ENCODE measurements at places on chromosomes 5 and 9. TPM values are rescaled to one million over a fixed set of nuclear protein-coding genes. Genes with fewer than 3 reads are reported as not detected.

GRCh38 chr5:41858890-41859289 lies 11.3 kb downstream of the OXCT1 start:
- no peak for DNase-seq

DNA sequence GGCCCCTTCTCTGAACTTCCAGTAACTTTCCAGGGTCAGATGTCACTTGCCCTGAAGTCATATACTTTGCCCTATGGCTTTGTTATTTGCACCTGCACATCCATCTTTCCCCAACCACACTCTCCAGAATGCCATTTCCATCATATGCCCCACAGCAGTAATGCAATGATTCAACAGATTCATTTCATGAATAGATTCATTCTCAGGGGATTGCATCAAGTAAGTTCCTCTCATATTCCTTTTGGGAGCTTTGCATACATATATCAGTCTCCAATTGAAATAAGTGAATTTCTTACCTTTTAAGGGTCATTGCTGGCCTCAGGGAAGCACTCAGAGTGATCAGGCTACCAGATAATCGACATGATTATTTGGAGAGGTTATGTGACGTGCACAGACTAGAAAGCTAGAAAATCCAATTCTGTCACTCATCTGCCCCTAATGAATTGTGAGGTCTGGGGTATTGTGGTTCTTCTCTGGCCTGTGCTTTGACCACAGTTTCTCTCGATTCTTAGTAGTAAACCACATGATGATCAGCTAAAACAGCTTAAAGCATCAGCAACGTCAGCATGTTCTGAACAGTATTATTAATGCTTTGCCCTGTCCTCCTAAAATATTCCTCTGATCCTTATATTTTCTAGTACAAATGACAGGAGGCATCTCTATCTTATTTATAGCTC lies 179.9 kb downstream of the ATPSCKMT start:
- DNase-seq: no peak

DNA sequence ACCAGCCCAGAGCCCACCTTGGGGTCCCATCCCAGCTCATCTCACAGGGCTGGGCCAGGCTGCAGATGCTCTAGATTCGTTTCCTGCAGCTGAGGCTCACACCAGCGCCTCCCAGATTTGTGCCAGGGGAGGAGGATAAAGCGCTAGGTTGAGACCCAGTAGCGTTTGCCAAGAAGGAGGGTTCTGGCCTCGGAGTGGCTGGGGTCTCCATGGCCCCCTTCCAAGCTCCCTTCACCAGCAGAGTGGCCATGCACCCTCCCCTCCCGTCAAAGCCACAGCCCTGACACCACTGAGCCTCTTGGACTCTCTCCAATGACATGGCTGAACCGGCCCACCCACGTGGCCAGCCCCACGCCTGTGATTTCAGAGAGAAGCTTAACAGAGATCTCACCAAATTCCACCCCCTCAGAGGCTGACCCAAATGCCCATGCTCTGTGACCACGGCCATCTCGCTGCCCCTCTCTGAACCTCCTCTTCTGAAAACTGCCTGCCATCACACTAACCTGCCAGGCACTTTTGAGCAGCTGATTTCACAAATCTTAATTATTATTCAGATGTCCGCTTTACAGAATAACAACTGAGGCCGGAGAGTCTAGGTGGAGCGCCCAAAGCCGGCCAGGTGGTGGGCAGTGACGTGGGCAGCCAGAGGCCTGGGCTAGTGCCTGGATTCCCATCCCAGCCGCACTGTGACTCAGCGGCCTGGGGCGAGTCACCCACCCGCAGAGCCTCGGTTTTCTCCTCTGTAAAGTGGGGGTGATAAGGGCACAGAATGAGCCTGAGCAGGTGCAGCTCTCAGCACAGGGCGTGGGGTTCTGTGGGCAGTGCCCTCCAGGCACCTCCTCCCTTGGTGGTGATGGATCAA lies 155.7 kb downstream of the C9orf50 start:
- no peak for DNase-seq

DNA sequence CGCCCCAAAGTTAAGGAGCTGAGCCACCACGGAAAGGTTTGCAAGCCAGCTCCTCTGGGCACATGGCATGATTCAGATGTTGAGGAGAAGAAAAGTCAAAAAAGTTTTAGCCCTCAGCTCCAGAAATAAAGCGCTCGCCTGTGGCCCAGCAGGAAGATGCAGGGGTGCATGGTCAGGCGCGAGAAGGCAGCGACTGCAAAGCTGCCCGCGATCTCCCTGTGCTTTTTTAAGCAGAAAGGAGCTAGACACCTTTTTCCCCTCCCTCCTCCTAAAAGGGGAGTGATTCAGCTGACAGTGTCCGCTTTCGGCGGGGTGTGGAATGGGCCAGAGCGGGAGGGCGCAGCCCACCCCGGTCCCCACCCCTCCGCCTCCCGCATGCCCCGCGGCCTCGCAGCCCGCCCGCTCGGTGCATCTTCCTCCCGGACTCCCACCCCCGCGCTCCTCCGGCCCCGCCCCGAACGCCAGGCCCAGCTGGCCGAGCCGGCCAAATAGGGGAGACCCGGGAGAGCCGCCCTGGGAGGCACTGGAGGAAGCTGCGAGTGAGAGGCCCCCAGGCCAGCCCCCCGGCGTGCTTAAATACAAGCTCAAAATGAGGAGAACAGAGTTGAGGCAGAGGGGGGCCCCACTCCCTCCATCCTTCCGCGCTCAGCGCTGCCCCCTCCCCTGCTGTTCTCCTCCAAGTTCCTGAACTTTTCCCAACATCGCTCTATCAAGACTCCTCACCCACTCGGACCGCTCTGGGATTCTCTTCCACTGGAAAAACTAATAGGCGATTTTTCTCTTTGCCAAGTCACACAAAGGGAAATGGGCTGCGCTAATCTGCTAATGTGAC lies at the start of gene ADAMTS12:
Gene ADAMTS12, minus strand, starts transcription at position 203 of the 832 bp plus-strand sequence. Its CDS starts 134 bp downstream, at position 69.
- DNase-seq: peak; percentile 21

- peak; percentile 28 for DNase-seq
These were observed 7.0 kb downstream of the IGFBPL1 start for GRCh38 chr9:38417003-38417945.

GRCh38 chr5:180053061-180053602 lies 18.4 kb downstream of the RNF130 start:
- no peak for DNase-seq

GRCh38 chr9:75185585-75186170 lies 97.4 kb downstream of the OSTF1 start:
- peak; percentile 23 for DNase-seq

DNA sequence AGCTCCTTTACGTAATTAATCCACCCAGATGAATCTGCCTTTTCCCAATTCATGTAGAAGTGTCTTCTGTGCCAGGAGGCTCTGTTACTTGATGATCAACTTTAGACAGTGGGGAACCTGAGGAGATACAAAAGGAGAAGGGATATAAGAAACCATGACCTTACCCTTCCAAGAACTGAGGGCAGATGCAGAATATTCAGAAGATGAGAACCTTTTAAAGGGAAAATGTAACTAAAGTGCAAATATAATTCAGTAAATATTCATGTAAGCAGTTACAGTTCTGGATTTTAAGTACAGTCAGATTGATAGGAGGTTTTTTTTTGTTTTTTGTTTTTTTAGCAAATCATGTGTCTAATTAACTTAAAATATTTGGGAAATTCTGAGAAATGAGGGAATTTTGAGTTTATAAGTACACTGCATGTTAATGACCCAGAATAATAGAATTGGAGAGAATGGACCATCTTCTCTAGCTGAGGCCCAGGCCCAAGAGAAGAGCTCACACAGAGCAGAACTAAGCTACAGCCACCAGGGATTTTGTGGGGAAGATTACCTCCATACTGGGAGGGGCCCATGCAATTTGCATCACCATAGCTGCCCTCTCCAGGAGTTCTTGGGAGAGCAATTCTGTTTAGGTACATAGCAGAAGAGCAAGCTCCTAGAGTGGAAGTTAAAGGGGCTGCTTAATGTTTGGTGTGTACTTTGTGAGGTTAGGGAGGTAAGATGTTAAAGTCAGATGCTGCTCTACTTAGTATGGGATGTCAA lies 61.5 kb downstream of the SV2C start:
- no peak for DNase-seq

ZNF618 gene
- total RNA-seq: 26.6 TPM

LCN12 gene
- 10.0 TPM for total RNA-seq

TLX3 gene
- total RNA-seq: not detected

DNA sequence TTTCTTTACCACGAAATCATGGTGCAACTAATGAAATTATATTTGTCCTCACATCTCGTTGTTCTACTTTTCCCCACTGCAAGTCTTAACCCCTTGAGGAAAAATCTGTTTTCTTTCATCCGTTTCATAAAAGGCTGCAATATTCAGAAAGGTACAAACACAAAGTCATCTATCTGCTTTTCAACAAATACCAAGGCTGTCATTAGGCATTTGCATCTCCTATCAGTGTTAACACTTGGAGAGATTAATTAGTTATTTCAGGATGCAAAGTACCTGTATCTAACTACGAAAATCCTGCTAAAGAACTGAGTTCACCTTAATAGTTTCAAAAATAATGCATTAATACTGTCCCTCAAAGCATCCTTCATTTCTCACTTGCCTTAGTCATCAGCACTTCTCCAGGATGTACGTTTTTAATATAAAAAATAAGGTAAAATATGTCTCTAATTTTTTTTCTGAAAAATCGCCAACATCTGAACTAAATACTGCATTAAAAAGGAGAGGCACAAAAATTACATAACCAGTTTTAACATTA lies 1.8 kb downstream of the ARRDC3 start:
- DNase-seq: no peak

HCN1 gene
- total RNA-seq: 0.12 TPM

DNA sequence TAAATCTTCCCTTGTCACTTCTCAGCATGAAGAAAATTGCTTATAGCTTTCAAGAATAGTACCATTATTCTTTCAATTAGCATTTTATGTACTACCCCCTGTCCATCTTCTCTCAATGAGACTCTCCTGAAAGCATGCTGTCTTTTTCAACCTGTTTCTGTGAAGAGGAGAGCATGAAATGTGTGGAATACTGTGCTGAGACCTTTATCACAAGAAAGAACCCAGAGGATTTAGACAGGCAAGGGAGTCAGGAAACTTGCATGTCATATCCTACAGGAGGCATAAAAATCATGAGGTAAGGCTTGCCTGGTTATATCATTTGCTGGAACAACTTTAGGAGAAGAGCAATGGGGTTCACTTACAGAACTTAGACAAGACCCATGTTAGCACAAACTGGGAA lies 56.7 kb upstream of the LPAR1 start:
- no peak for DNase-seq
